ENCODE measurements at places on chromosomes 6 and 20.

GRCh38 chr6:33053230-33053629 lies 20.2 kb downstream of the HLA-DPA1 start:
- no peak for DNase-seq

GRCh38 chr6:37587866-37588734 lies 88.4 kb upstream of the CCDC167 start:
- DNase-seq, result no peak

DNA sequence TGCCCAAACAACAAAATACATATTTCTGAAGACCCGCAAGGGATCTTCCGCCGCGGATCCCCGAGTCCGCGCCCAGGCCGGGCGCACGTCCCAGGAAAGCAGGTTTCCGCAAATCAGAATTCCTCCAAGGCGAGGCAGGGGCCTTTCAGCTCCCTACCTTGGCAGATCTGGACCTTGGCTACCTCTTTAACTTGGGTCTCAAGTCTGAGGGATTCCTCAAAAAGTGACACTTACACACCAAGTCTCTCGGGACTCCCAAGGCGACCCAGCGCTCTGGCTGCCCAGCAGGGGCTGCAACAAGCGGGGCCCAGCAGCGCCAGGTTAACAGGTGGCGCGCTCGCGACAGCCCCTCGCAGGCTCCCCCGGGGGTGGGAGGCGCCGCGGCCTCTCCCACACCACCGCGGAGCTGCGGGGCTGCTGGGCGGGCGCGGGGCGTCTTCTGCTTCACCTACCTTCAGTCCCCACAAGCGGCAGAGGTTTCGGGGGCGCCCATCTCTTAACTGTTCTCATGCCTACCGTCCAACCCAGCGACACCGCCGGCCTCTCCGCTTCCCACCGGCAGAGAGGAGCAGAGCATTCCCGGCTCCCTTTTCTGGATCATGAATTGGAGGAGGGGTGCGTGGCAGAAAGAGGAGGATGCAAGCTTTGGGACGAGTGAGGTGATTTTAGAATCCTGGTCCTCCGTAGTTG lies 414 bp downstream of the SIM1 start:
- DNase-seq, result no peak

- DNase-seq, result no peak
Measured at GRCh38 chr6:111741177-111741952, 131.9 kb downstream of the FYN start.

GRCh38 chr6:145279993-145280392 lies 455.3 kb downstream of the EPM2A start:
- DNase-seq, result no peak

DNA sequence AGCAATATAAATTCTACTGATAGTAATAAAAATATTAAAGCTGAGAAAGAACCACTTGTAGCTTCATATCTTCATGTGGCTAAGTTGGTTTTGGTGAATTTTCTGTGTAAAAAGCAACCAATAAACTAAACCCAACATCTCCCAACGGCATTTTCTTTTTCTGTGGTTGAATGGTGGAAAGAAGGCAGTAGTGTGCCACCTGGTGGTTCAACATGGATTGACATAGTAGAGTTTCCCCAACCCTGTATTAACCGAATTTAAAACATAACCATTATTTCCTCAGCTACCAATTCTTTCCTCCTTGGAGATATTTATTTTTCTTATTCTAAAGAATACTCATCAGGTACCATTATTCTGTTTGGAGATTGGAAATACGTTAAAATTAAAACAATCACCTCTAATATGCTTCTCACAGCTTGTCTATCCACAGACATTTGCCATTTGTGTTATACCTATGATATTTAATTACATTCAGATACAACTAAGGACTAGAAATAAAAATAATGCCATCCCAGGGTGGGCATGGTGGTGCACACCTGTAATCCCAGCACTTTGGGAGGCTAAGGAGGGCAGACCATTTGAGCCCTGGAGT lies 117.1 kb upstream of the EEF1E1 start:
- DNase-seq, result peak; percentile 13

DNA sequence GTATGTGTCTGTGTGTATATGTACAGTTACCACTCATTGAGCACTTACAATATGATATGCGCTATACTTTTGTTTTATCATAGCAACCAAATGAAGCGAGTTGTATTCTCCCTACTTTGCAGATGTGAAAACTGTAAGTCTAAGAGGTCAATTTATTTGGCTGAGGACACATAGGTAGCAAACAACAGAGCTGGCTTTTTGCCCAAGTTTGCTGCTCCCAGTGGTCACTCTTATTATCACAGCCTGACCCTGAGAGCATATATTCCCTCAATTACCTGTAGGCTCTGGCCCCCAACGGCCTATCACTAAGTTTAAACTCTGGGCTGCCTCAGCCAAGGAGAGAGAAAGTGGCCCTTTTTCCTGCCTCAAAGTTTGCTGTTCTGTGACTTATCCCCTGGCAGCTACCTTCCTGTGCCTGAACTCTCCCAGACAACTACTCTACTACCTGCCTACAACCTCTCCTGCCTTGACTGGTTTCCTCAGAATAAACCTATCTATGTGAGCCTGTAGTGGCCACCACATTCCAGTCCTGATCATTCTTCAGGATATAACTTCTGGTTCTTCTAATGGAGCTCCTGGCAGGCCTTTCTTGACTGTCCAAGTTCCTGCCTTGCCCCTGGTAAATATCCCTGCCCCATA lies 221.8 kb downstream of the FRK start:
- DNase-seq, result peak; percentile 76

DNA sequence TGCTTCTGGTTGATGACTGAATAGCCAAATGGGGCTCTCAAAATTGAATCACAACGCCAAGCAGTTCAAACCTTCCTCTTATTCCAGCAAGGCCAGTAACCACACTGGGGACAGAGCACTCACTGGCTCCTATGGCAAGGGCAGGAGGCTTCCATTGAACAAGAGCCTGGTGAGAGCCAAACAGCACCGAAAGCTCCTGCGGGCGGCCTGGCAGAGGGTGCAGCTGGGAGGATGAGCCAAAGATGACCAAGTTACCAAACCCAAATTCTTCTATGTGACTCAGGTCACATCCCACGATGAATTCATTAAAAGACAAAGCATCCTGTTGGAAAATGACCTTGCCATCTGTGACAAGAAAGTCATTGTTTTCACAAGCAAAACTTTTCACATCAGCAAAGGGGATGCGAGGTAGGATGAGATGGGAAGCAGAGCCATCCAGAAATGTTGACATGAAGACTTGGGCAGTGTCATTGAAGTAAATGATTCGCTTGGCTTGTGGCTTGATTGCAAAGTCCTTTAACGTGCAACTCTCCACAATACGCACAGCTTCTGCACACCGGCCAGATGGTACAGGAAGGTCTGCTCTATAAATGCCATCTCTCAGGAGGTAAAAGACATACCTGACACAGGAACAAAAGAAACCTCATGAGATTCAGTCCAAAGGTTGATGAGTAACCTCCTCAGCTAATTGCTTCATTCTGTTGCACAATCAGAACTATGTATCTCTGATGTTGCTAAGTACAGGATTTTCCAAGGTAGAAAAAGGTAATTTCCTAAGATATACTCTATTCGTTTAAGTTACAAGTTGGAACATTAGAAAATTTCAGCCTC lies 36.3 kb downstream of the ROS1 start:
- no peak for DNase-seq

GRCh38 chr20:62642666-62643520 lies 590 bp downstream of the SLCO4A1 start:
- DNase-seq, result no peak

- DNase-seq, result no peak
Measured at GRCh38 chr6:113644861-113645575, 212.1 kb upstream of the MARCKS start.

Measured in HuH-7 (cell line).